NCI-H1436 treated with DMSO at 0.1 percent for 48 hours (cell line): ENCODE measurements at places on chromosomes 6 and 20.

DNA sequence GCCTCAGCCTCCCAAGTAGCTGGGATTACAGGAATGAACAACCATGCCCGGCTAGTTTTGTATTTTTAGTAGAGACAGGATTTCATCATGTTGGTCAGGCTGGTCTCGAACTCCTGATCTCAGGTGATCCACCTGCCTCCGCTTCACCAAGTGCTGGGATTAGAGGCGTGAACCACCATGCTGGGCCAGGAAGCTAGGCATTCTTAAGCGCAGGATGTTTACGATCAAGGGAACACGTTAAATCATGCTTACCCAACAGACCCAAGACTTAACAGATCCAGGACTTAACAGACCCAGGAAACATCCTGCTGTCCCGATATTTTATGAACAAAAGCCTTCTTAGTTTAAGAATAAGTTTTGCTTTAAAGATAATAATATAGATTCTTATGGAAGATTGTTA is 9.1 kb downstream of the PTGIS start:
- DNase-seq, result no peak

DNA sequence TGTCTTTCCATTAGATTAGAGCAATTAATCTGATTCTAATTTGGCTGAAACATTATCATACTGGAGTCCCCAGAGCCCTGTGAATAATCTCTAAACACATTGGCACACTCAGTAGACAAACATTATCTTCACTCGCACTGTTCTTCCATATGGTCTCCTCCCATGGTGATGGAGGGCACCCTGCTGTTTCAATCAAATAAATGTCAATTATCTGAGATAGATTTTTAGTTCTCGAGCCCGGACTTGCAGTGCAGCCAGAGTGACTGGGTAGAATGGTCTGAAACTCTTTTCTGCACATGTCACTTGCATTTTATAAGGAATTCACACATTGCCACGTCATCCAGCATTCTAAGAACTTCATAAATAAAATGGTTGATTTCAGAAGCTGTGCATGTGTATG is 90.6 kb upstream of the MAP3K7 start:
- peak; percentile 26 for DNase-seq

- no peak for DNase-seq
Measured at GRCh38 chr6:154995254-154996015, at the start of gene TIAM2. Gene TIAM2 (plus strand): TSS chr6:154995315. CDS start chr6:155129224, 133,909 bp downstream.

- no peak for DNase-seq
Measured at GRCh38 chr20:56429502-56429901, 17.4 kb downstream of the CASS4 start.

GRCh38 chr6:119012521-119012920 is 65.9 kb downstream of the FAM184A start:
- no peak for DNase-seq

GRCh38 chr20:62416651-62417637 is 9.9 kb upstream of the CABLES2 start:
- DNase-seq, result no peak

GRCh38 chr6:102736941-102737368 is 1343.4 kb downstream of the GRIK2 start:
- DNase-seq, result no peak

DNA sequence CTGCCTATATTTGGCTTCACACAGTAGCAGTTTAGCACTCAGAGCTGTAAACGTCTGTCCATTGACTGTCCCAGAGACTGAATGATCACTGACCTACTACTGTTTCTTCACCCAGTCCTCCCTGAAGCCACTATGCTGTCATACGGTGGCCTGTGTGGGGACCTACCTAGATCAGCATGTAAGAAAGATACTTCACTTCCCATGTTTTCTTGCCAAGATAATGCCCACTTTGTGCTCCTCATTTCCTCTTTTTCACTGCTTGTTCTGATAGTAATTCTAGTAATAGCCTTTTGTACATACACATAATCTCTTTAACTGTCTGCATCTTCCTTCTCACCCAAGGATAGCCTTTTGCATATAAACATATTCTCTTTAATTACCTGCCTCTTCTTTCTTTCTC is 109.9 kb upstream of the TIAM2 start:
- DNase-seq, result no peak

DNA sequence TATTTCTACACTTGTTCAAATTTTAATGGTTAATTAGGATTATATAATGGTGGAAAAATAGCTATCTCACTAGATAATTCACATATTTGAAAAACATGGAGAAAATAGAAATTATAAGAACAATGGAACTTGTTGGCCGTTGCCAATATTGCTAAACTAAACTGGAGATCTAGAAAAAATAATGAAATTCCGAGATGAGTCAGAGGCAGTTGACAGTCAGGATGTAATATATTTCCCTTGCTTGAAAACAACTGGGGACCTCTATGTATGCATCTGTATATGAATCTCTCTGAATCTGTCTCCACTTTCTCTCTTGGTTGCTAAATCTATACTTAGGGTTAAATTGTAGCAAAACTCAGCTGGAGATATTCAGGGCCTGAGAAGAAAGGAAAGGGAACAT is 1108.2 kb upstream of the GJE1 start:
- no peak for DNase-seq

- no peak for DNase-seq
Measured at GRCh38 chr6:628766-629165, 28.1 kb downstream of the HUS1B start.

GRCh38 chr20:20946122-20946759 is 159.9 kb downstream of the LINC00237 start:
- no peak for DNase-seq

GRCh38 chr20:62824476-62825332 is 7.9 kb downstream of the COL9A3 start:
- DNase-seq, result no peak

GRCh38 chr20:49993301-49993751 is 10.5 kb downstream of the SNAI1 start:
- DNase-seq, result no peak

DNA sequence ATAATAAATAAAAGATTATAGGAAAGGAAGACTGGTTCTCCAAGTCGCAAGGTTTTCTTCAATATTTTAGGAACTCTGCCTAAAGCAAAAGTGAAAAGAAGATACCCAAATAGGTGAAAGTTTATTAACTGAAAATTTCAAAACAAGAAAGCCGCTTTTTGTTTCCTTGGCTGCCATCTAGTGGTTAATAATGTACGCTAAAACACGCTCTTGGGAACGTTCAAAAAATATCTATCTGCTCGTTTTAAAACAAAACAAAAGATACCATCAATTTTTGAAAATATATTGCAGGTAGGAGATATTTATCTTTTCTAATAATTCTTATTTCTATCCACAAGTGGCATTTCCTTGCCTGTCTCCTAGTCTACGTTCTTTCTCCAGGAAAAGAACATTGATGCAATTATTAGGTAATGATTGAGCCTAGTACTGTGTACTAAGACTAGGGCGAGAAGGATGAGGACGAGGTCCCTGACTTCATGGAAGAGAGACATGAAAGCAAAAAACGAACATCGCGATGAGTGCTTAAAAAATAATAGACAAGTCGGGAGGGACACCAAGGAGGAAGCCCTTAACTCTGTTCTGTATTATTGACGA is 97.2 kb downstream of the SPTLC3 start:
- no peak for DNase-seq

DNA sequence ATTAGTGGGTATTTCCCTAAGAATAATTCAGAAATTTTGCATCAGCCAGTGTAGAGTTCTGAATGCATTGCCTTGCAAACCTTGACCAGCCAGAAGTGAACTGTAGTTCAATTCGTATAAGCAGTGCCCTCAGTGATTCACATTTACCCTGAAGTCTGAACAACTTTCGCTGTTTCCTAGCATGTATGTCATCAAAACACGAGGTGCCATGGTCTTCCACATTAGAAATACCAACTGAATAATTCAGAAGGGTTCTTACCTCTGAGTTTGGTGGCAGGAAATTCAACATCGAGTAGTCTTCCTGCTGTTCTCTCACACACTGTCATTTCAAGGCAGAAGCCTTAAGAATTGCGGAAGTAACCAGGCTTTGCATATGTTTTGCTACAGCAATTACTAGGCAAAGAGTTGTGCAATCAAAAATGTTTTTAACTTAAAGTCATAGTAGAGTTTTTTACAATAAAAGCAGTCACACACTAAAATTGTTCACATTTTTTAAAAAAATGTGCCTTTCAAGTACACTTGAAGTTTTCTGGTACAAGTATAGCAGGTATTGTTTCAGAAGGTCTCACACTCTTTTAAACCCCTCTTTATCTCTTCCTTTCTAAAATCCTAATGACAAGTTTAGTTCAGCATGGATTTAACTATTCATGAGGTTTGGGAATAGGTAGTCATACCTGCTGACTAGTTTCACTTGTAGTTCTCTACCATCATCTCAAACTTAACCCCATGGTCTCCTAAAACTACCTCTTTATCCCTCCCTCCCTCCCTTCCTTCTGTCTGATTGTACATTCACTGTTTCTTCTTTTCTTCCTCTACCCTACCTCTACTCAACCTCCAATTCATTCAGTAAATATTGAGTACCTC is 118.3 kb downstream of the STXBP5 start:
- DNase-seq, result no peak

DNA sequence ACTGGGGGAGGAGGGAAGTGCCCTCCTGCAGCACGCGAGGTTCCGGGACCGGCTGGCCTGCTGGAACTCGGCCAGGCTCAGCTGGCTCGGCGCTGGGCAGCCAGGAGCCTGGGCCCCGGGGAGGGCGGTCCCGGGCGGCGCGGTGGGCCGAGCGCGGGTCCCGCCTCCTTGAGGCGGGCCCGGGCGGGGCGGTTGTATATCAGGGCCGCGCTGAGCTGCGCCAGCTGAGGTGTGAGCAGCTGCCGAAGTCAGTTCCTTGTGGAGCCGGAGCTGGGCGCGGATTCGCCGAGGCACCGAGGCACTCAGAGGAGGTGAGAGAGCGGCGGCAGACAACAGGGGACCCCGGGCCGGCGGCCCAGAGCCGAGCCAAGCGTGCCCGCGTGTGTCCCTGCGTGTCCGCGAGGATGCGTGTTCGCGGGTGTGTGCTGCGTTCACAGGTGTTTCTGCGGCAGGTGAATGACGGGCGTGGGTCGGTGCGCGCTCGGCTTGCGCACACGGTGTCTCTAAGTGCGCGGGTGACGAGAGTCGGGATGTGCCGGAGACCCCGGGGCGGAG is at the start of gene CDKN1A:
TSS of gene CDKN1A (plus strand) at position 227 of the 555 bp plus-strand sequence. CDS start 5,388 bp downstream, outside the sequence.
- DNase-seq, result peak; percentile 40

GRCh38 chr6:90216072-90216977 is 80.3 kb downstream of the BACH2 start:
- no peak for DNase-seq

GRCh38 chr6:4413073-4413472 is 277.7 kb upstream of the ECI2 start:
- no peak for DNase-seq

DNA sequence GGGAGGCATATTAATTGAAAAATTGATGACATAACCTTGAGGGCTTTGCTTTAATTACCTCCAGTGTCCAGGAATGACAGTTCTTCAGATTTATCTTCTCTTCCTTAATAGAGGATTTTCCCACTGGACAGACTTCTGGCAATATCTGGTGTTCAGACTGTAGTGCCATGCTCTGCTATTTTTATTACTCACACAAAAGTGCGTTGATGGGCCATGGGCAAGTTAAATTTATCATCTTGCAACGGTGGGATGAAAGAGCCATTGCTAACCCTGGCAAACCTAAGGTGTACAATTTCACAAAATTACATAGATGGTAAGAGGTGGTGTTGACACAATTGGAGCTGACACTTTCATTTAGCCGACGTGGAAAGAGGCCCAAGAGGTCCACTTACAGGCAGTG is 253.7 kb upstream of the PLCB4 start:
- no peak for DNase-seq

DNA sequence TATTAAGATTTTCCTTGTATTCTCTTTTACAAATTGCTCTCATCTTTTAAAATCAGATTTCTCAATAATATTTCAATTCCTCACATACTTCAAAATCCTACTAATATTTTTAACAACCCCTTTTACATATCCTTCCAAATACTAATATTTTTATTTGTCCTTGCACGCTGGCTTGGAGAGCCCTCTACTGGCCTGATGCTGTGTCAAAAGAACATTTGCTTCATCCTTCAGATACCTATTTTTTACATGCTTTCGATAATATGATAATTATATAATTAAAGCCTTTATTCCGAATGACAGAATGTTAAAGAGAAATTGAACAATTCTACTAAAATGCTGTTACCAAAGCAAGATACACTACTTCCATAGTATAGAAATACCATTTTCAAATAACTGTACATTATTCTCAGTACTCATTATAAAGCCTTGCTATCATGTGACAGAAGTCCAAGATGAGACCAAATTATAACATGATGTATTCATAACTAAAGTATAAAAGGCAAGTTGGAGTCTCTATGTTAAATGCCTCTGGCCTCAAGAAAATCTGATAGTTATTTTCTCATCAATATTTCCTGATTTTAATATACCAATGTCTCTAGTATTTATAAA is 39.0 kb upstream of the PLN start:
- no peak for DNase-seq

DNA sequence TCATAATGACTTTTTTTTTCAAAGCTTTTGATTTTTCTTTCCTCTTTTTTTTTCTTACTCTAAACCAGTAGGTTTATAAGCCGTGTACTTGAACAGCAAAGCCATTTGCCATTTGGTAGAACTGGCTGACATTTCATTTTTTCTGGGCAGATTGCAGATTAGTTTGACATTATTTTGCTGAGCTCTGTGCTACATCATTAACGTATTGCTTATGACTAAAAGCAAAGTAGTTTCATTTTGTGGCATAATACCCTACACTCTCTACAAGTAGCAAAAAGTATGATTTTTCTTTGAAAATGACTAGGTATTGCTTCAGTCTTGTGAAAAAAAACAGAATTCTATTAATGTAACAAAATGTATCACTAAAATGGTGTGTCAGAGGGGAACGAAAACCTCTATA is 141.3 kb downstream of the GRIK2 start:
- no peak for DNase-seq

- no peak for DNase-seq
Measured at GRCh38 chr20:39516964-39517363, 554.8 kb downstream of the DHX35 start.

DNA sequence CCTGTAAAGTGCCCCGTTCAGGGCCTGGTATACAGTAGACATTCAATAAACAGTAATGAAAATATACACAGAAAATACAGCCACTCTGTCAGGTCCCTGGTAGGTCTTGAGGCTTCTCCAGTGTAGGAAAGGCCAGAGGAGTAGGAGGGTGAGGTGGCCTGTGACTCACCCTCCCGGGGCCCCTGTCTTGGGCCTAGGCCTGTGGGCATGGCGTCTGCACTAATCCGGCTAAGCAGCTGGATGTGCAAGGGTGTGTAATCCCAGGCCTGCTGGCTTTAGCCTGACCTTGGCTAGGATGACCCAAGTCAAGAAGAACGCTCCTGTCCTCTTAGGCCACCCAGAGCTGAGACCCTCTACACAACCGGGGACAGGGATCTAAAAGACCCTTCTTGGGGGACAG is 84.9 kb downstream of the KCNB1 start:
- DNase-seq, result no peak

DNA sequence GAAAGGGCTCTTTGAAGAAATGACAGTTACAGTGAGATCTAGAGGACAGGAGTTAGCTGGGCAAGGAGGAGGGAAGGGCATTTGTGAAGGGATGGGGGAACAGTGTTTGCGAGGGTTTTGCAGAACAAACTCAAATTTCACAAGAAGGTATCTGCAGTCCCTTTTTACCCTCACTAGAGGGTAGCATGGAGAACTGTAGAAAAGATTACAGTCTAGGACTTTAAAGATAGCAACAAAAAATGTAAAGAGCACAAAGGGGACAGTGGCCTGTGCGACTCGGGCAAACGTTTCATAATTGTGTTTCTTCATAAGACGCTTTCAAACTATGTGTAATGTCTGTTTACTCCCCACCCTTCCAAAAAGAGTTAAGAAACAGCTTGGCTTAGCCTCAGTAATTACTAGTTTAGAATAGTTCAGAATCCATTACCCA is 21.2 kb upstream of the ASXL1 start:
- no peak for DNase-seq
